T1000 (cell line): ENCODE measurements at places on chromosomes 6 and 20.
A peak's percentile ranks its signal among the peaks of the same experiment; 100 is the strongest.

DNA sequence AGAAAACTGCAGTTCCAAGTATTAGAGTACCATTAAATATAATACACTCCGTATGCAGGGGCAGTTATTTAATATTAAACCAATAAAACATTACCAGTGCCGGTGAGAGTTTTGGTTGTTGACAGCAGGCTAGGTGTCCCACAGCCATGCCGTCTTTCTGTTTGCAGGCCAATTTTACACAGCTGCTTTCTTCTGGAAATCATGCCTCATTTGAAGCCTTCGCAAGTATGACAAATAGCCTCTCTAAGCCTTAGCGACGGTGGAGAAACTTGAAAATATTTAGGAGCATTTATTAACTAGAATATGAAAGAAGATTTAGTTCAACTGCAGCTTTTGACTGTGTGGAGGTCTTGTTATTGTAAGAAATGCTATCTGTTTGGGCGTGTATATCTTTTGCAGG lies 226.0 kb downstream of the BMP2 start:
- no peak for DNase-seq

GRCh38 chr20:57212534-57213276 lies 53.7 kb downstream of the BMP7 start:
- DNase-seq: peak; percentile 63

GRCh38 chr6:113907102-113907815 lies 50.1 kb downstream of the MARCKS start:
- no peak for DNase-seq

DNA sequence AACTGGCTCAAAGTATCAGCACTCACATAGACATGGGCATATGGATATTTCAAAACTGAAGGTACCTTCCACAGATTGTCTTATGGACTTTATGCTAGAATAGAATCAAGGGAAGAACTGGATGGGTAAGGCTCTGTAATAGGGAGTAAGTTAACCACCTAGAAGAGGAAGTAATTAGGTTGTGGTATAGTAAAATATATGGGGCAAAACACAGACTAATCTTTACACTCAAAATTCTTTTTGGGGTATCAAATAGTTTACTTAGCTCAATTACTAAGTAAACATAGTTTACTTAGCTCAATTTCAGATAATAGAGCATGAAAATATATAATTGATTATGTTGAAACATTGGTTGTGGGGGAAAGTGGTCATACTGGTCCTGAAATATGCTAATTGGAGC lies 94.2 kb upstream of the ATXN1 start:
- DNase-seq: no peak

DNA sequence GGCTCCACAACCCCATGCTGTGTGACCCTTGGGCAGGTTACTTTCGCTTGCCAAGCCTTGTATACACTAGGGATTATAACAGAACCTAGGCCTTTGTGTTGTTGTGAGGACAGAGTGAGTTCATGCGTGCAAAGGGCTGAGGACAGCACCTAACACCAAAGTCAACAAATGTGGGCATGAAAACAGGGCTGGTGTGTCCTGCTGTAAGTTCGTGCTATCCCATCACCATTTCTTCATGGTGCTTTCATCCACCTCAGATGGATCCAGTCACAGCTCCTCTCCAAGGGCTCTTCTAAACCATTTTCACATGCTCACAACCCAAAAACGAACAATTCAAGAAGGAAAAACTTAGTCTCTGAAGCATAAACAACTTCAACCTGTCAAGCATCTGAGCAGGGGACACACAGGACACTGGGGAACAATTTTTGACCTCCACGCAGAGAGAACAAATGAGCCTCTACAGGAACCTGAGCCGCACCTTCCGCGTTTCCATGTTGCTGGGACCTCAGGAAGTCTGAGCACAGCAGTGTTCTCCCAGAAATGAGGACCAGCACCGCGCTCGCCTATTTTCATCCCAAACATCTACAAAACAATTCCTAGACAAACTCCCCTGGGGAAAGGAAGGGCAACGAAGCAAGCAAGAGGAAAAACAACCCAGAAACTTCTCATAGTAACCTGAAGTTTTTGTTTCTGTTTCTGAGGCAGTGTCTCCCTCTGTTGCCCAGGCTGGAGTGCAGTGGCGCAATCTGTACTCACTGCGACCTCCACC lies 3.1 kb downstream of the LRP11 start:
- no peak for DNase-seq

DNA sequence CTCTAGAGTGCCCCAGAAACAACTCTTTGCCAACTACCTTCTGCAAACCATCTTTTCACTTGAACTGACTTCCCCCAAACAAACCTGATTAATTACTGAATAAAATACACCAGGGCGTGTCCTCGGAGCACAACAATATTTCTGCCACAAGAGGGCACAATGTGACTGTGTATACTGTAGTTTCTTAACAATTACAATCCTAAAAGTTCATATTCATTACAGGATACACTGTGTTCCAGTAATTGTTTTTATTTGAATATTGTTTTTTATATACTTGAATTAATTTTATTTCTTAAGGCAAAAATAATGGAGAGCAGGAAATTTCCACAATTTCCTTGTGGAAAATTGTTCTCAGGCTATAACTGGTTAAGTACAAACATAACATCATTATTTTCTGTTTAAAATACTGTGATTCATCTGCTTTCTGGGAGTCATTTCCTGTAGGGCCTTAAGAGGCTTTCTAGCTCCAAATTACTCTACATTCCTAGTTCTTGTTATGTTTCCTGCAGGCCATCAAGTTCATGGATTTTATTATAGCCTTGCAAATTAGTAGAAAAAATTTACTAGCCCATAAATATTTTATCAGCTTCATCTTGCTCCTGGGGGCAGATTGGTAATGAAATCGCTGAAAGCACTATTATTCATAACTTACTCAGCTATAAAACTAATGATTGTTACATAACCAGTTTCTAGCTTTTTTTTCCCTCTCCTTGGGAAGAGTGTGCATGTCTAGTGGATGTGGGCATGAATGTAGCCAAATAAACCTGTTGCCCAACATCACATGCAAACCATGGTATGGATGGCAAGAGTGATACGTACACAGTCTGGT lies 51.9 kb upstream of the SLC22A16 start:
- peak; percentile 51 for DNase-seq

DNA sequence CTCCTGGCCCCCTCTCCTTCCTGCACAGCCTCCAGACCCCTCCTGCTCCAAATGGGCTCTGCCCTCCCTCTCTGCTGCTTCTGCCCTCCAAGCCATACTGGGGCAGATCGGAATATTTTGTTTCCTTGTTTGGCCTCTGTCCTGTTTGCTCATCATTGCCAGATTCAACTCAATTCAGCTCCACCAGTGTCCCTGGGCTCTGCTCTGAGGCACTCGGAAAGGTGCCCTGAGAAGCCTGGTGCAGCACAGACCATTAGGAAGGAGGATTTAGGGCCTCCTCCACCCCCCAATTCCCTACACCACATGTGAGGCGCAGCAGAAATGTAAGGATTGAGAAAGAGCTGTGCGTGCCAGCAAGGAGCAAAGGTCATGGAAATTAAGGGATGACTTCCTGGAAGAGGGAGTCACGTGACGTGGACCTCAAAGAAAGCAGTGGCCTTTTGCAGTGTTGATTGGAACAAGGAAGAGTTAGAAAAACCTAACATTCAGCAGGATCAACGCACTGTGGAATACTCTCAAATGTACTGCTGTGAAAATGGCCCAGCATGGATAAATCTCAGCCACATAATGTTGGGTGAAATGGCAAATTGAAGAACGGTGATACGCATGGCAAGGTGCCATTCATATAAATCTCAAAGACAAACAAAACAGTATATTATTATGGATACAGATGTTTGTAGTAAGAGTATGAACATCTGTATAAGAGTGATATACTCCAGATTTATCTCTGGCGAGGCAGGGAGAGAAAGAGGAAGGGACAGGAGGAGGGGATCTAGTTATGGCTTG lies 229.5 kb upstream of the RNF24 start:
- no peak for DNase-seq

DNA sequence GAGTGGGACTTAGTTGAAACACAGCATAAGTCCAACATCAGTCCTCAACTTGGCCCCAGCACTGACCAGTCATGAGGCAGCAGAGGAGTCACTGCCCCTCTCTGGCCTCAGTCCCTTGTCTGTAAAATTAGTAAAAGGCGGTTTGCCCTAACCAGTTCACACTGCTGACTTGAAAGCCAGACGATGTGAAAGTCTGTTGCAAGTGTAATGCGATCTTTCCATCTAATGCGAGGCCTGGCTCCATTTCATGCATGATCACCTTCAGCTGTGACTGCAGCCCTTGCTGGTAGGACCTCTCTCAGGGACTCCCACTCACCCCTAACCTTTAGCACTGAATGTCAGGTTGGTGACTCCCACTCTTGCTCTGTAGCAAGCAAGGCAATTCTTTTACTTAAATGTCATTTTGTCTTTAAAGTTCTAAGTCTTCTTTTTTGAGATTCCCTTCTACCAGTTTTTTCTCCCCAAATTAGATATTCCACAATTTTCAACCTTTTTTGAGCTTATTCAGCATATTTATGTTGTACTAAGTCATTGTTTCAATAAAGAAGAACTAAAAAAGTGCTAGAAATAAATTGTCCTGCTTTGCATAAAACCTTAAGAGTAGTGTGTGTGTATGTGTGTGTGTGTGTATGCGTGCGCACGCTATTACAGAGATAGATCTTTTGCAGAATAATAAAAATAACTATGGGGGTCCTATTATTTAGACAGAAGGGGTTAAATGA lies 245.5 kb downstream of the PACRG start:
- DNase-seq: no peak

- DNase-seq: no peak
These were observed 135.5 kb downstream of the CDKAL1 start for GRCh38 chr6:20669571-20670314.

DNA sequence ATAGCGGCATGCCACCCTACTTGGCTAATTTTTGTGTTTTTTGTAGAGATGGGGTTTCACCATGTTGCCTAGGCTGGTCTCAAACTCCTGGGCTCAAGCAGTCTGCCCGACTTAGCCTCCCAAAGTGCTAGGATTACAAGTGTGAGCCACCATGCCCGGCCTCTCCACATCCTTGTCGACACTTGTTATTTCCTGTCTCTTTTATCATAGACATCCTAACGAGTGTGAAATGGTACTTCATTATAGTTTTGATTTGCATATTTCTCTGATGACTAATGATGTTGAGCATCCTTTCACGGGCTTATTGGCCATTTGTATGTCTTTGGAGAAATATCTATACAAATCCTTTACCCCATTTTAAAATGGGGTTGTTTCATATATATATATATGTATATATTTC lies 39.0 kb upstream of the ASXL1 start:
- no peak for DNase-seq

- no peak for DNase-seq
These were observed 28.9 kb downstream of the PLG start for GRCh38 chr6:160730911-160731310.

DNA sequence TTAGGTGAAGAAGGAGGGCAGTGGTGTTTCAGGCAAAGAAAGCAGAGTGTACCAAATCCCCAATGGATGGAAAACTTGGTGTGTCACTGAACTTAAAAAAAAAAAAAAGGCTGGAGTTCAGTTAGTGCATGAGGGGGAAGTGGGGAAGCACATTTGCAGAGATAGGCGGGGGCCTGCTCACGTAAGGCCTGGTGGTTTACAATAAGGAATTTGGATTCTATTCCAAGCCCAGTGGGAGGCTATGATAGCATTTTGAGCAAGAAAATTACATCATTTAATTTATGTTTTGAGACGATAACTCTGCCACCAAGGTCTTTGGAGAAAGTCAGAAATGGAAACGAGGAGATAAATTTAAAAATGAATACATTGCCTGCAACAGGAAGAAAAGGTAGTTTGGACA lies 225.5 kb downstream of the EYA4 start:
- no peak for DNase-seq

DNA sequence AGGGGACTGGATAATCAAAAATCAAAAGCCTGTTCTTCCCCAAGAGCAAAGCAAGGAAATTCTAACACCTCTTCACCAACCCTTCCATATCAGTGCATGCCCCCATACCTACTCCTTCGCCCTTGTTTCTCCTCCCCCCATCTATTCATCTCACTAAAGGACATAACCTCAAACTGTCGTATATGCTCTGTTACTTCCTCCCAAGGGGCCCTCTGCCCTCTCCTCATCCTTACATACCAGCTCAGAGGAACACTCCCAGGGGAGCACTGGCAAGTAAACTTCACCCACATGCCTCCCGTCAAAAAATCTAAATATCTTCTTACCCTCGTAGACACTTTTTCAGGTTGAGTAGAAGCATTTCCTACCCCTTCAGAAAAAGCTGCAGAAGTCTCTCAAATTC lies 9.4 kb upstream of the ADTRP start:
- DNase-seq: no peak

DNA sequence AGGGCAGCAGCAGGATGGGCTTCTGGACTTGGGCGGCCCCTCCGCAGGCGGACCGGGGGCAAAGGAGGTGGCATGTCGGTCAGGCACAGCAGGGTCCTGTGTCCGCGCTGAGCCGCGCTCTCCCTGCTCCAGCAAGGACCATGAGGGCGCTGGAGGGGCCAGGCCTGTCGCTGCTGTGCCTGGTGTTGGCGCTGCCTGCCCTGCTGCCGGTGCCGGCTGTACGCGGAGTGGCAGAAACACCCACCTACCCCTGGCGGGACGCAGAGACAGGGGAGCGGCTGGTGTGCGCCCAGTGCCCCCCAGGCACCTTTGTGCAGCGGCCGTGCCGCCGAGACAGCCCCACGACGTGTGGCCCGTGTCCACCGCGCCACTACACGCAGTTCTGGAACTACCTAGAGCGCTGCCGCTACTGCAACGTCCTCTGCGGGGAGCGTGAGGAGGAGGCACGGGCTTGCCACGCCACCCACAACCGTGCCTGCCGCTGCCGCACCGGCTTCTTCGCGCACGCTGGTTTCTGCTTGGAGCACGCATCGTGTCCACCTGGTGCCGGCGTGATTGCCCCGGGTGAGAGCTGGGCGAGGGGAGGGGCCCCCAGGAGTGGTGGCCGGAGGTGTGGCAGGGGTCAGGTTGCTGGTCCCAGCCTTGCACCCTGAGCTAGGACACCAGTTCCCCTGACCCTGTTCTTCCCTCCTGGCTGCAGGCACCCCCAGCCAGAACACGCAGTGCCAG lies at the start of gene TNFRSF6B:
TNFRSF6B (plus strand) TSS at position 25 of the 729 bp plus-strand sequence; CDS start at position 141, 116 bp downstream.
- DNase-seq: no peak

- no peak for DNase-seq
These were observed 58.6 kb downstream of the TINAG start for GRCh38 chr6:54366667-54367327.

DNA sequence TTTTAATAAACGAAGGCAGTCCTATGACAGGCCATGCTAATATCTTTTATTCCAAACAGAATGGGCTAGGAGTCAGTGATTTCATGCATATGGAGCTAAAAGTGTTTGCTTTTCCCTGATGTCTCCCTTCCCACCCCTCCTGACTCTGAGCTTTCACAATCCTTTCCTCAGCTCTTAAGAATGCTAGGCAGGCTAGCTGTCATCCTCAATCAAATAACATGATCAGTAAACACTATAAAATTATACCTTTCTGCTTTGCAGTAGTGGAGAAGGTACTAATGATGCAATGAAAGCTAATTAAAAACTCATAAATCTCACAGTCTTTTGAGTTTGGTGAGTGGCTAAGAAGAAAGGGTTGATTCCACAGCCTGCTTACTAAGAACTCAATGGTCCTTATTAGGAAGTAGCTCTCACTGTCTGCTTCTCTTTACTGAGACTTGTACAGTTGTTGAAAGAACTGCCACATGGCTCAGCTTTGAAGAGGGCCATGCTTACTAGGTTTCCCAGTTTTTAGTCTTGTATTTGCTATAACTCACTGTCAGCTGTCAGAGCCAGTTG lies 250.9 kb upstream of the JAG1 start:
- no peak for DNase-seq
